ENCODE measurements at places on chromosomes 1 and 21.

DNA sequence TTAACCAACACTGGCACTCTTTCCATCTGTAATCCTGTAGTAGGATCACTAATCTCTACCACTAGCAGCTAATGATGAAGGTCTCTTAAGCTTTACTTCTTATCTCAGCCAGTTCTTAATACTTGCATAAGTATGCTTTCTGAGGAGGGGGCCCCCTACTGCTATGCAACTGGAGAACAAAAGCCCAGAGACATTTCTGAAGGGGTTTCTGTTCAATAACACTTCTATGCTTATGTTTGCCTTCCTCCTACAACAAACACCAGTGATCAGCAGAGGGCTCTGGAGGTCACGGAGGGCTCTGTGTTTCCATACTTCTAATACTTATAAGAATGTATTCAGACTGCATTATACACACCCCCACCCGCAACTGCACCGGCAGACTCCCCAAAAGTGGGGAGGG lies 215.8 kb downstream of the BARHL2 start:
- no peak for DNase-seq

GRCh38 chr1:87404296-87404695 lies 75.6 kb downstream of the LMO4 start:
- no peak for DNase-seq

GRCh38 chr1:245493029-245493428 lies 338.2 kb downstream of the KIF26B start:
- no peak for DNase-seq

DNA sequence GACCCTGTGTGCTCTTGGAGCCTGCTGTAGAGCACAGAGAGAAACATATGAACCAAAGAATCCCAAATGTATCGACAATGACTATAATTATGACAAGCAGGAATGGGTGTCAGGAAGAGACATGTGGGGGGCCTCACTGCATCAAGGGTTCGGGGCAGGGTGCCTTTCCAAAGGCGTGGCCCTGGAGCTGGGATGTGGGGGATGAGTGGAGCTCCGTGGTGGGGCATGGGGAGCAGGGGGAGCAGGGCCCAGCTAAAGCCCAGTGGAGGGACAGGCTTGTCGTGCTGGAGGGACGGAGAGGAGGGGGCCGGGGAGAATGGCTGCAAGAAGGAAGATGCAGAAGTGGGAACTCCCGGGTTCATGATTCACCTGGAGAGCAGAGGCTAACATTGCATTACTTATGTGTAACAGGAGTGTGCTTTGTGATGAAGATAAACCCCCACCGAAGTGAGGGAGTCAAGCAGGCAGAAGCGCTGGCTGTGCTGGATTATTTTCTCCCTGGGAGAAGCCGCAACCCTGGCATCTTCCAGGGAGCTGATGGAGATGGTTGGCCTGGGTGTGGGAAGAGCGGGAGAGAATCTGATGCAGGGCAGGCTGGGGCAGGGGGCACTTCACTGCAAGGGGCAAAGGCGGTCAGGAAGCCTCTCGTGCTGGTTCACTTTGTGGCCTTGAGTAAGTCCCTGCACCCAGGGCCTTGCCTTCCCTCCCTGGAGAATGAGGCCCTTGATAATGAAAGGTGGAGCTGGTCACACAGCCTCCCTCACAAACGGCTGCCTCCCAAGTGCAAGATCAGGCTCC lies 124.6 kb upstream of the RUNX3 start:
- DNase-seq = no peak

- no peak for DNase-seq
Observed at GRCh38 chr1:61968869-61969268, 225.8 kb upstream of the L1TD1 start.

GRCh38 chr1:241310451-241310850 lies 46.6 kb downstream of the RGS7 start:
- no peak for DNase-seq

DNA sequence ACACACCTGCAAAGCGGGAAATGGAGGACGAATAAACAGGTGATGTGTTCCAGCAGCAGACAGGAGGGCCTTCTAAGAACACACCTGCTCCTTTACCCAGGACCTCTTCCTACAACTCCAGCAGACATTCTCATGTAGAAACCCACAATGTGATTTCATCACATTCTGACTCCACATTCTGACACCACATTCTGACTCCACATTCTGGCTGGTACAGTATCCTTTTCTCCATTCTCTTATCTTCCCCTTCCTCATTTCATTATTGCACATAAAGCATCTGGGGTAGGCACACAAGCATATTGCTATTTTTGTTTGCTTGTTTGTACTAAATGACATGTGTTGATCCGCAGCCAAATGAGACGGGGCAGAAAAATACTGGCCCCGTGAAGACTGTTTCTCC lies 3.6 kb upstream of the ZNF124 start:
- DNase-seq = no peak

DNA sequence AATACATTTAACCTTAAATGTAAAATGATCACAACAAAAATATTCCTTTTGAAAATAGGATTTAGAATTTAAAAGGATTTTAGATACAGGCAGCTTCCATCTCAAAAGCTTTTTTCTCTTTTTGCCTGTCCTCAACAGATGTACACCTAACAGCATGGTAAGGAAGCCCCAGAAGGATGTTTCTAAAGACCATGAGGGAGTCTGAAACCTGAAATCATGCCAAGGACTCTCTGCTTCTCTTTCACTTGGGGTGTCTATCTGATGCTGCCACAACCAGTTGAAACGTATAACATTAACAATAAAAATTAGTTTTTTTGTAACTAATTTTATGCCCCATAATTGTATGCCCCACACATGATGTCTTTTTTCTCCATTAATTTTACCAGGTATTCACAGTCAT lies 5.4 kb upstream of the ZNF281 start:
- no peak for DNase-seq

- DNase-seq = no peak
Observed at GRCh38 chr21:44547656-44548331, 3.5 kb downstream of the KRTAP10-2 start.

All from heart right ventricle (tissue), 16 donors.